ENCODE measurements at places on chromosomes 2 and 18. TPM values are rescaled to one million over a fixed set of nuclear protein-coding genes. Genes with fewer than 3 reads are reported as not detected.

TTL gene
- 39.0 TPM for total RNA-seq

GATA6 gene
- total RNA-seq, result 0.10 TPM

KYNU gene
- not detected for total RNA-seq

RND3 gene
- total RNA-seq, result not detected

SNTG2 gene
- total RNA-seq, result 0.94 TPM

CD28 gene
- 279 TPM for total RNA-seq

ELP2 gene
- 83.7 TPM for total RNA-seq

SALL3 gene
- not detected for total RNA-seq

NXPH2 gene
- not detected for total RNA-seq

MRPS9 gene
- 38.2 TPM for total RNA-seq

CDK5R2 gene
- not detected for total RNA-seq

ALK gene
- total RNA-seq, result not detected

ERBB4 gene
- not detected for total RNA-seq

SPHKAP gene
- not detected for total RNA-seq

ZNF396 gene
- 1.6 TPM for total RNA-seq

TNFAIP6 gene
- not detected for total RNA-seq

KCNF1 gene
- not detected for total RNA-seq

VIT gene
- not detected for total RNA-seq

MAP3K19 gene
- total RNA-seq, result not detected

FNDC4 gene
- total RNA-seq, result 0.38 TPM

RASGRP3 gene
- 1.2 TPM for total RNA-seq

ANKRD62 gene
- total RNA-seq, result not detected

NT5DC4 gene
- total RNA-seq, result not detected

CNTNAP5 gene
- not detected for total RNA-seq

EML6 gene
- total RNA-seq, result 0.46 TPM

ACADL gene
- total RNA-seq, result not detected

FAM237A gene
- total RNA-seq, result not detected

CDCA7 gene
- 59.9 TPM for total RNA-seq

NGEF gene
- 5.4 TPM for total RNA-seq

ABHD1 gene
- 0.76 TPM for total RNA-seq

HPCAL1 gene
- total RNA-seq, result 82.6 TPM

PLGLB1 gene
- total RNA-seq, result 0.36 TPM

STARD6 gene
- total RNA-seq, result not detected

LYG1 gene
- 1.2 TPM for total RNA-seq

ZNF514 gene
- 10.8 TPM for total RNA-seq

WNT10A gene
- 5.2 TPM for total RNA-seq

OST4 gene
- 310 TPM for total RNA-seq

TMEM37 gene
- not detected for total RNA-seq

HMSD gene
- total RNA-seq, result 19.5 TPM

EVX2 gene
- total RNA-seq, result not detected

DCC gene
- not detected for total RNA-seq

ARHGAP28 gene
- total RNA-seq, result not detected

EHD3 gene
- 1.4 TPM for total RNA-seq

RAB6C gene
- not detected for total RNA-seq

MALL gene
- total RNA-seq, result 0.17 TPM

CAPN14 gene
- 0.19 TPM for total RNA-seq

FZD7 gene
- 0.58 TPM for total RNA-seq

IGFBP2 gene
- total RNA-seq, result 1.4 TPM

GPBAR1 gene
- total RNA-seq, result 0.19 TPM

CPLX4 gene
- total RNA-seq, result not detected

MTIF2 gene
- total RNA-seq, result 42.7 TPM

FOXD4L1 gene
- total RNA-seq, result not detected

ROCK2 gene
- 19.2 TPM for total RNA-seq

ESPNL gene
- 0.12 TPM for total RNA-seq

G6PC2 gene
- not detected for total RNA-seq

TGFA gene
- 0.58 TPM for total RNA-seq

CD8B2 gene
- total RNA-seq, result 0.19 TPM

GPN1 gene
- total RNA-seq, result 56.8 TPM

PTGR3 gene
- 30.2 TPM for total RNA-seq

CIB4 gene
- not detected for total RNA-seq

Measured in activated CD4-positive, alpha-beta memory T cell treated with anti-CD3 and anti-CD28 coated beads for 36 hours (primary cell).